ENCODE measurements at places on chromosomes 1 and 21. TPM values are rescaled to one million over a fixed set of nuclear protein-coding genes. Genes with fewer than 3 reads are reported as not detected.

GRCh38 chr1:171221665-171222591 lies 26.4 kb upstream of the FMO1 start:
- DNase-seq = no peak
- no peaks in the 10 kb centered on the region for H3K36me3 ChIP-seq
- H3K27me3 ChIP-seq = no peaks in the 10 kb centered on the region
- H3K4me3 ChIP-seq = no peak overlapping the region
- H3K4me1 ChIP-seq = peaks cover 33% of the 10 kb centered on the region

- no peaks in the 10 kb centered on the region for H3K36me3 ChIP-seq
- peaks cover 89% of the 10 kb centered on the region for H3K4me1 ChIP-seq
- H3K27me3 ChIP-seq = no peaks in the 10 kb centered on the region
- H3K4me3 ChIP-seq = no peak overlapping the region
- DNase-seq = no peak
These were observed 47.1 kb upstream of the ETS2 start for GRCh38 chr21:38758501-38759214.

GRCh38 chr1:66778266-66778665 lies 22.8 kb downstream of the INSL5 start:
- H3K4me1 ChIP-seq = no peaks in the 10 kb centered on the region
- H3K4me3 ChIP-seq = no peak overlapping the region
- no peaks in the 10 kb centered on the region for H3K36me3 ChIP-seq
- no peaks in the 10 kb centered on the region for H3K27me3 ChIP-seq

GRCh38 chr1:2914702-2915101 lies 106.6 kb upstream of the ACTRT2 start:
- H3K27ac ChIP-seq = no peak overlapping the region

HOOK1 gene
- 24.6 TPM for total RNA-seq

All from vagina (tissue), 2 donors.